ENCODE measurements at places on chromosomes 6 and 20. TPM values are rescaled to one million over a fixed set of nuclear protein-coding genes. Genes with fewer than 3 reads are reported as not detected.

PLAGL2 gene
- total RNA-seq: 5.0 TPM

TAP2 gene
- 7.8 TPM for total RNA-seq

RBL1 gene
- 6.7 TPM for total RNA-seq

BPIFA1 gene
- not detected for total RNA-seq

BLTP3A gene
- 2.2 TPM for total RNA-seq

UQCC2 gene
- total RNA-seq: 18.8 TPM

BMP5 gene
- 0.13 TPM for total RNA-seq

ASIP gene
- not detected for total RNA-seq

SLC35D3 gene
- 0.08 TPM for total RNA-seq

PTCHD4 gene
- total RNA-seq: 2.6 TPM

RSPH4A gene
- total RNA-seq: 0.40 TPM

HFE gene
- 9.2 TPM for total RNA-seq

MLN gene
- total RNA-seq: not detected

ZBTB22 gene
- total RNA-seq: 20.3 TPM

C4A gene
- 0.52 TPM for total RNA-seq

EPPIN gene
- not detected for total RNA-seq

Data from epithelial cell of alveolus of lung (primary cell).